Stimulated activated CD4-positive, alpha-beta T cell treated with anti-CD3 and anti-CD28 coated beads, TNF-alpha, amount 100 ng/mL, for 24 hours (primary cell): ENCODE measurements at places on chromosomes 5 and 9.

GRCh38 chr5:67699560-67699959, 503.0 kb upstream of the CD180 start:
- DNase-seq = no peak

GRCh38 chr9:16064771-16065170, 511.9 kb downstream of the CCDC171 start:
- DNase-seq = no peak

DNA sequence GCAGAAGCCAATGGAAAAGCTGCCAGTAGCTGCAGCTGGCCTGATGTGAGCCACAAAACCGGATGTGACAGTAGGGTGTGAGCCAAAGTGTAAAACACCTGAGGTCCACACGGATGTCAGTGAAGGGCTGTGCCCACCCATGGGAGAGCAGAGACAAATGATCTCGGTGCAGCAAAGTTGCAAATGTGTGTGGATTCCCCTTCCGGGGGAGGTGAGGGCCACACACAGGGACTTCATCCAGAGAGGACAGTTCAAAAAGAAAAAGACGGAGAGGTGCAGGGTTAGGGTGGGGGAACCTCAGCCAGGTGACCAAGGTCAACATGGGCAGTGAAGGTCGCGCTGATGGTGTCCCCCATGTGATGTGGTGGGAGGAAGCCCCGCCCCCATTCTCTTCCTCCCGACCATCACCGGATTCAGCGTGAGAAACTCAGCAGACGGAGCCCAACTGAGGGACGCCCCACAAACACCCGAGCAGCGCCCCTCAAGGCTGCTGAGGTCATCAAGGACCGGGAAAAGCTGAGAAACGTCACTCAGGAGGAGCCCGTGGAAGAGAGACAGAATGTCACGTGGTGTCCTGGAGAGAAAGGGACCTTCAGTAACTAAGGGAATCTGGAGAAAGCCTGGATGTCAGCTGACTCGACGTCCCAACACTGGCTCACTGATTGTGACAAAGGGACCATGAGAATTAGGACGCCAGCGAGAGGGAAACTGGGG, 11.4 kb upstream of the PTGDS start:
- DNase-seq = no peak

DNA sequence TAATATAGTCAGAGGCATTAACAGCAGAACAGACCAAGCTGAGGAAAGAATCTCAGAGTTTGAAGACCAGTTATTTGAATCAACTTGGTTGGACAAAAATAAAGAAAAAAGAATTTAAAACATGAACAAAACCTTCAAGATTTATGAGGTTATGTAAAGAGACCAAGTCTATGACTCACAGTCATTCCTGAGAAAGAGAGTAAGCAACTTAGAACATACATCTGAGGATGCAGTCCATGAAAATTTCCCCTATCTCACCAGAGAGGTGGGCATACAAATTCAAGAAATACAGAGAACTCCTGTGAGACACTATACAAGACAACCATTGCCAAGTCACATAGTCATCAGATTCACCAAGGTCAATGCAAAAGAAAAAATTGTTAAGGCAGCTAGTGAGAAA, 17.4 kb upstream of the C9orf72 start:
- DNase-seq = no peak

- DNase-seq = no peak
Measured at GRCh38 chr9:124040935-124041816, 29.6 kb downstream of the LHX2 start.

DNA sequence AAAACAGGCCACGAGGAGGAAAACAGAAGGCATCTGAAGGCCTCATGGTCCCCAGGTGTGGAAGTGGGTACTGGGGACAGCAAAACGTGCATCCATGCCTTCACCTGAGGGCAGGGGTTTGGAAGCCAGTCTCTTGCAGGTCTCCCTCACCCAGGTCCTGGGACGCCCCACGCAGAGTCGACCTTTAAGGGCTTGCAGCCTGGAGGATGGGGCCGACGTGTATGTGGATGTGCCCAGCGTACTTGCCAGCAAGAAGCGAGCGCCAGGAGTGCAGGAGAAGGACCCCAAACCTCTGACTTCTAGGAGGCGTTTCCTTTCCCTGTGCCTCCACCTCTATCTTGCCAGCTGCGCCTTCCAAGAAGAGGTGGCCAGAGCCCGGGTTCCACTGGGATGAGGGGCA, 65.9 kb downstream of the OTULIN start:
- DNase-seq = no peak

DNA sequence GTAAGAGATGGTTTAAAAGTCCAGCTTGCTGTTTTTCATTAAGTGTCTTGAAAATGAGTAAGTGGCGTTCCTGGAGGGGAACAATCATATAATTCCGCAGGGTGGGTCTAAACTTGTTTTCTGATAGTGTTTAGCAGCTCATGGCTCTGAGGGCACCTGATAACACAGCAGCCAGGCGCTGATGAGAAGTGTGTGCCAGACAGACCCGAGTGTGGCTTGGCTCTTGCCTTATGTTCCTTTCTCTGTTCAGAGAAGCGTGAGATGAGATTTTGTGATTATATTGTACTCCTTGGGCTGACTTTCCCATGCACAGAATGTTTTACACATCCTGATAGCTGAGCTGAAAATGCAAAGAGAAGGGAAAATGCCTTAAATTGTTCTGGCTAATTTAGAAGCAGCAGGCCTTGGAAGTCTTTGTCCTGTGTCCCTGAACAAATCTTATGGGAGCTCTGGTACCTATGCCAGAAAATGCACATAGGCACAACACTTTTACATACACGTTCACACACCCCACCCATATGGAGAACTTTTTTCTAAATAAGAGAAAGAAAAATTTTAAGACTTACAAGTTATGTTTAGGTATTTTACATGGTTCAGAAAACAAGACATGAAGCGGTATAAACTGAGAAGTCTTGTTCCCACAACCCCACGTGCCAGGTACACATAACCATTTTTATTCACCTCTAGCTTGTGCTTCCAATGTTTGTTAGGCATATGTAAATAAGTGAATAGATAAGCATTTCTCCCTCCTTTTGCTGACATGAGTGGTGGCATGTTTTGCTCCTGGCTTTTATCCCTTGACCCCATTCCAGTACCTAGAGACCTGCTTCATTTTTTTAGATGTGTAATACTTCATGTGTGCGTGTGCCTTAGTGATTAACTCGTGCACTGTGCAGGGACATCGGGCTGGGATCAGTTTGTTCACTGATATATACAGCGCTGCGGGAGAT, 152.2 kb upstream of the OTULINL start:
- DNase-seq = no peak

- no peak for DNase-seq
Measured at GRCh38 chr5:125581311-125581710, 834.9 kb upstream of the ZNF608 start.

DNA sequence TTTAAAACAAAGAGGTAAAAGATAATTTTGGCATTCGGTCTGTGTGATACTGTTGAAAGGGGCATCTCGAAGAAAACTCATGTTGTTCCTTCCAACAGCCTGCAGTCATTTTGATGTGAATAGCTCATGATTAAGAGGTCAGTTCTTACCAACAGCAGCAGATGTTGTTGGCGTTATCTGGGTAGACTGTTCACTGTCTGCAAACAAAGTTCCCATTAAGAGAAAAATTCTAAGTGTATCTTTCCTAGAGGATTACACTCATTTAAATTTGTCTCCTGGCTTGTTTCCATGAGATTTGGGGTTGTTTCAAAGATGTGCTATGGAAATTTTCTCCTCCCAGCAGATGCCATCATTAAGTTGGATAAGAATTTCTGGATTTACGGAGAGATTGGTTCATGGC, 138.2 kb upstream of the RORB start:
- DNase-seq = no peak

- no peak for DNase-seq
Measured at GRCh38 chr5:119074419-119074818, 3.5 kb downstream of the DMXL1 start.

- DNase-seq = no peak
Measured at GRCh38 chr9:121660876-121661275, 9.4 kb downstream of the DAB2IP start.

DNA sequence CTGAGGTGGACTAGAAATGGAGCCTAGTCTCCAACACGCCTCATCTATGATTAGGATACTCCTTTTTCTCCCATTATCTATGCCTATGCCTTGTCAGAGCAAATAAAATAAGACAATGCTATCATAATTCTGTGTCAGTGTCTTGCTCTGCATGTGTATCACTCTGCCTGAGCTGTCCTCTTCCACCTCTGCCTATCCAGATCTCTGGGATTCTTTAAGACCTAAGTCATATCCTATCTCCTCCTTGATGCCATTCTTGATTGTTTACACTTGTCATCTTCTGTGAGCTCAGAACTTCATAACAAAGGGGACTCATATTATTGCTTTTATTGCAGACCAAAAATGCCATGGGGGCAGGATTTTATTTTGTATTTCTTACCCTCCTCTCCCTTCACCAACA, 351.2 kb upstream of the C9orf72 start:
- DNase-seq = no peak

- DNase-seq = no peak
Measured at GRCh38 chr5:98425640-98426039, 347.8 kb upstream of the RGMB start.

DNA sequence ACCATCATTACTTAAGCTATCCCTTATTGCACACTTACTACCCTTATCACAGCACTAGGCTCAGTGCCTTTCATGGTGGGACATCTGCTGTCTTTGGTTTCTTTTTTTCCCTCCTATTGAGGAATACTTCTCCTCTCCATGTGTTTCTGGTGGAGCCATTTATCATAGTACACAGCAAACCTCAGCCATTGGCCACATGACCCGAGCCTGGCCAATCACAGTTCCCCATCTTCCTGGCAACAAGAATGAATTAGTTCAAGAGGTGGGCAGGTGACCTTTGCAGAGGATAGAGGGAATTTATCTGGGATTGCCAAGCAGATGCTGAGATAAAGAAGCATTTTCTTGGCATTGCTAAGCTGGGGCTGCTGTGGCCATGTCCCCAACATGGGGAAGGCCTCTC, 101.1 kb upstream of the ZNF618 start:
- DNase-seq = no peak

DNA sequence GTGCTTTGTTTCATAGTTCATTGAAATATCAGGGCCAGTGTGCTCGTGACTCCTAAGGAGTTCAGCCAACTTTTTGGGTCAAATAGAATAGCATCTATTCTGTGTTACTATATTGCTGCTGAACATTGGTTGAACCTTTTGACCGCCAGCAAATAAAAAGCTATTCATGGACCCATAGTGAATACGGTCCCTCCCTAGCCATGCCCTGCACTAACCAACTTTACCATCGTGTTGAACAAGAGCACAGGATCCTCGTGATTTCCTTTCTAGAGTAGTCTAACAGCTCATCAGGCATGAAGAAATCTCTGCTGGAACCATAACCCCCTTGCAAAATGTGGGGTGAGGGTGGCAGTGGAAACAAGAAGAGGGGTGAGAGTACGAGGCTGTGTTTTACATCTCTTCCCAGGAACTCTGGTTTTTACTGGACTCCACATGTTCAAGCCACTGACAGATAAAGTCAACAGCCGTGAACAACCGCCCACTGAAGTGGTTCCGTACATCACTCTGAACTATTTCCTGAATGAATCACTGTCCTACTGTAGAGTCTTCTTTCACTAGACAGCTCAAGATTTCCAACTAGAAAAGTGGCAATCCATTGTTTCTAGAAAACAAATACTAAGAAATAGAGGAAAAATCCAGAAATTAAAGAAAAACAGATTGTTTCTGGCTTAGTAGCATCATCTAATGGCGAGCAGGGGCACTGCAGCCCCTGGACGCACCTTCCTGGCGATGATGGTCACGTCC, 70.1 kb upstream of the SPATA31E1 start:
- DNase-seq = peak; percentile 20

- DNase-seq = peak; percentile 86
Measured at GRCh38 chr9:110048403-110048975, 159.5 kb downstream of the C9orf152 start.

GRCh38 chr9:77290373-77290772, 113.0 kb downstream of the VPS13A start:
- no peak for DNase-seq

- DNase-seq = no peak
Measured at GRCh38 chr9:2597483-2597882, 24.1 kb upstream of the VLDLR start.

GRCh38 chr5:68345171-68345570, 129.6 kb downstream of the PIK3R1 start:
- DNase-seq = no peak

DNA sequence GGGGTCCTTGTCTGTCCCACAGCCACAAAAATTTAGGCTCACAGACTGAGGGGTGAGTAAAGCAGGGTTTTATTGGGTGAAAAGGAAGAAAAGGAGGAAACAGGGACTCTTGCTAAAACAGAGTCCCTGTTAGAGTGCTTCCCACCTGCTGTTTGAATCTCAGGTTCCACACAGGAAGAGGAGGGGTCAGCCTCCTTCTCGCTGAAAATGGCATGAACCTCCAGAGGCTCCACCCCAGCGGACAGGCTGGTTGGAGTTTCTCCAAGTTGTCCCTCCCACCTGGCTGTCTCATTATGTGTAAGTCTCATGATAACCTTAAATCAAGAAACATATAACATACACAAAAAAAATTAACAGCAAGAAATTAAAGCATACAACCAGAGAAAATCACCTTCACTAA, 28.3 kb upstream of the UHRF2 start:
- DNase-seq = no peak

DNA sequence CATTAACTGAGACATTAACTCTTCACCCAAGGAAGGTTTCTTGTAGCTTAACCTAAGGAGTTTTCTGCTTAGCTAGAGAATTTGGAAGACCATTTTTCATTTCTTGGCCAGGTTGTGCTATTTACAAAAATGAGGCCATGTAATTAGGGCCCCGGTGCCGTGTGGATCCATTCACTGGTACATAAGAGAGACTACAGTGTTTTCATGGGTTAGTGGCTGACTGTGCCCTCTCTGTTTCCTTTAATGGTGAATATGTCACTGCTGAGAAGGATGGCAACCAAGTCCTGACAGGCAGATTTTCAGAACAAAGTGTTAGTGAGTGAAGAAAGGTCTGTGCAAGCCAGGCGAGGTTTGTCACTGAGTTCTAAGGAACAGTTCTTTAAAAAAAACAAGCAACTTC, 15.4 kb downstream of the MEGF10 start:
- no peak for DNase-seq

DNA sequence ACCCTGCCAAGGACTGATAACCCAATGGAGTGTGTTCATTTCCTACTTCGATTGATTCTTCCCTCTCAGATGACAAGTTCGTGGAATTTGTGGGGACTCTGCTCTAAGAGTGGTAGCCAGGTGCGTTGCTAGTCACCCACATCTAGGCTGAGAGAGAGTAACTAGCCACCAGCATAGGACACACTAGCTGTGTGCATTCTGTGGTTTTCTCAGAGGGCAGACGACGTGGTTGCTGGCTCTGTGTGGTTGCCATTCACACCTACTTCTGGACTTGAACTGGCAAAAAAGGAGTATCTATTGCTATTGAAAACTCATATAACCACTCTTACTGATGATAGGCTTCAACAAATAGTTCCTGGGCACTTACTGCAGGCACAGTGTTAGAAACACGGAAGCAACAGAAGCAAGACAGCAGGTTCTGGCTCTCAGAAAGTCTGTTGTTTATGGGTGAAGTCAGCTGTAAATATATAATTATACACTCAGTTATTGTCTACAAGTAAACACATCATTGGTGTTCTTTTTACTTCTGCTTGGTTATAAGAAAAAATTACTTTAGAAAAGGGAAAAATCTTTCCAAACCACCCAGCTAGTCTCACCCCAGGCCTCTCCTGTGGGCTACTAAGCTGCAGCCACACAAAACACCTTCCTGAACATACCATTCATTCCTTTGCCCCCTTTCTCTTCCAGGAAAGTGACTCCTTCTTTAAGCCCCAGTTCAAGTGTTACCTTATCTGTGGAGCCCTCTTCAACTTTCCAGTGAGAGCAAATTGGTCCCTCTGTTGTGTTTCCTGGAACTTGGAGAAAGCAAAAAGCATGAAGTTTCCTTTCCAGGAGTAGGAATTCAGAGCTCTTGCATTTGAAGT, 151.1 kb upstream of the HAPLN1 start:
- no peak for DNase-seq

GRCh38 chr9:74496406-74496805, 729 bp upstream of the RORB start:
- no peak for DNase-seq
